HuH-7 (cell line): ENCODE measurements at places on chromosomes 13 and 19.

GRCh38 chr13:86870444-86870843 lies 800.7 kb upstream of the SLITRK5 start:
- no peak for DNase-seq

DNA sequence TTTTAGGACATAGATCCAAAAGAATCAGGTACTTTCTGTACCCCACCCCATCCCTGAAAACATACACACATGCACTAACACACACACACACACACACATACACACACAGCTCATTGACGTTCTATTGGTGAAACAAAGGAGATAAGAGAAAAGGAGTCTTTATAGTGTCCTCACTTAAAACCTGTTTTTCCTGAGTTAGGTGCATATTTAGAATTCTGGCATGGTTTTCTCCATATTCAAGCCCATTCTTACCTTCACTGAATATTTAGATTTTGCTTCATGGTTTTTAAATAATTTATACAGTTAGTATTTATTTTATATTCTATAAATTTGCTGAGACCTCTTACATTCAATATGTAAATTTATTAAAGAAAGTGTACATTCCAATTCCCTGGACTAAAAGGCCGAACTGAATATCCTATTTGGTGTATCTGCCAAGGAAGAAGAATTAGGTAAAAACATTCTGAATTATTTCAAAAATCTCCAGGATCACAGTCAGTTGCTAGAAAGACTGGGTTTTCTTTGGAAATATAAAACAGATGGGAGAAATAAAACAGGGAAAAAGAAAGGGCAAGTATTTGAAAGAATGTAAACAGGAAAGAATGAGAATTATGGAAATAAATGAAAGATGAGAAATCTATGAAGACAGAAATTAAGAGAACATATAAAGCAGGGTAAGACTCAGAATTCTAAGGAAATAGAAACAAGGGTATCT lies 556.2 kb downstream of the KCTD12 start:
- no peak for DNase-seq

- DNase-seq: peak; percentile 29
These were observed 790 bp upstream of the SUGT1 start for GRCh38 chr13:52651897-52652195.

GRCh38 chr19:44607049-44607448 lies 6.3 kb upstream of the IGSF23 start:
- no peak for DNase-seq

DNA sequence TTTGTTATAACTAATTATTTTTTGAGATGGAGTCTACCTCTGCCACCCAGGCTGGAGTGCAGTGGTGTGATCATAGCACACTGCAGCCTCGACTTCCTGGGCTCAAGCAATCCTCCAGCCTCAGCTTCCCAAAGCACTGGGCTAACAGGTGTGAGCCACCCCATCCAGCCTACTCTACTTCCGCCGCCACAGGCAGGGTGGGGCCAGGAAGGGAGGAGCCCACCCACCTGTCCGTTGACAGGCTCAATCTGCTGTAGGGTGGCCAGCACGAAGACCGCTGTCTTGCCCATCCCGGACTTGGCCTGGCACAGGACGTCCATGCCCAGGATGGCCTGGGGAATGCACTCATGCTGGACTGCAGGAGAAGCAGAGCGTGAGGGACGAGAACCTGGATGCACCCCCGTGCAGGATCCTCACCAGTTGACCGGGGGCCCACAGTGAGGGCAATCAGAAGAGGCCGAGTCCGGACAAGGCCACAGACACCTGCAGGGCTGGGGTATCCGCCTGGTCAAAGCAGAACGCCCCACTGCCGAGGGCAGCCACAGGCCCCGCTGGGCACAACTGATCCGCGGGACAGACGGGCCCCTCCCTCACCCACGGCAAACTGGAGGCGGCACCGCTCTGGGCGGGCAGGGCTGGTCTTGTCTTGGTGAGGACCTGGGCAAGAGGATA lies 6.7 kb downstream of the DDX39A start:
- DNase-seq: no peak

DNA sequence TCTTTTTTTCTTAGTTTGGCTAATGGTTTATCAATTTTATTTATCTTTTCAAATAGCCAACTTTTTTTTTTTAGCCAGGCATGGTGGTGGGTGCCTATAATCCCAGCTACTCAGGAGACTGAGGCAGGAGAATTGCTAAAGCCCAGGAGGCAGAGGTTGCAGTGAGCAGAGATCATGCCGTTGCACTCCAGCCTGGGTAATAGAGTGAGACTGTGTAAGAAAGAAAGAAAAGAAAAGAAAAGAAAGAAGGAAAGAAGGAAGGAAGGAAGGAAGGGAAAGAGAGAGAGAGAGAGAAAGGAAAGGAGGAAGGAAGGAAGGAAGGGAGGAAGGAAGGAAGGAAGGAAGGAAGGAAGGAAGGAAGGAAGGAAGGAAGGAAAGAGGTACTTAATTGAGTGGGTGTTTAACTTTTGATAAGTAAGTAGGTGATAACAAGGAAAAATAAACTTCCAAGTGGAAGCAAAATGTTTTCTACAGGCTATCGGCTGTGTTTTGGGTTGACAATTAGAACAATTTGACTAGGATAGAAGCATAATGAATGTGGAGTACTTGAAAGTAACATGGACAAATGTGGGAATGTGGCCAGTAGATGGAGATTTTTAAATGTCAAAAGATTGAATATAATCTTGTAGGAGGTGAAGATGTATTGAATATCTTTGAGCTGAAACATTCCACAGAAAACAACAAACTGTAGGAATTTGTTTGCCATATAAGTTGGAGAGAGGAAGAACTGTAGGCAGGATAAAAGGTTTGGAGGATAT lies 62.8 kb upstream of the MYO16 start:
- DNase-seq: no peak

DNA sequence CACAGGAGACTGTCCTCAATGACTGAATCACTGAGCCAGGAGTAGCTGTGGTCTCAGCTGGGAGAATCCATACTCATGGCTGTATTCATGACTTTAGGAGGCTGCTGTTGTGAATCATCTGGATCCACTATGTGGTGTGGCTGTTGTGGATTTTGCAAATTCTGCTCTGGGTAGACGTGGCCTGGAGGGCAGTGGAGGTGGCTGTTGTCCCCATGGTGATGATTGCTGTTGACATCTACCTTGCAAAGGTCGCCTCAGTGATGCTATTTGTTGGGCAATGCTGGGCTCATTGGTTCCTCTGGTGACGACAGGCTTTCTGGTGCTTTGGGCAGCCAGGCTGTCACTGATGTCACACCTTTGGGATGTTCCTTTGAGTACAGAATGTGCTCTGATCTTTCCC lies 23.9 kb downstream of the MUC16 start:
- no peak for DNase-seq

GRCh38 chr19:6236310-6237291 lies 43.2 kb downstream of the MLLT1 start:
- no peak for DNase-seq
